Activated T-helper 1 cell treated with anti-CD3 and anti-CD28 coated beads, Interleukin-12 subunit alpha, Interleukin-12 subunit beta, Interleukin-2, Interleukin-4 antibody, amounts not matched to agents 30 ng/mL and 10 ng/mL and 1 ng/mL, durations not matched to agents 14 hours and 24 hours and 36 hours (primary cell): ENCODE measurements at places on chromosomes 7 and 10.

GRCh38 chr10:110898391-110898790 lies 20.6 kb downstream of the BBIP1 start:
- DNase-seq, result no peak

GRCh38 chr10:101290881-101291280 lies 61.6 kb upstream of the LBX1 start:
- DNase-seq, result no peak

- DNase-seq, result no peak
Measured at GRCh38 chr10:44651834-44652233, 259.3 kb upstream of the TMEM72 start.

DNA sequence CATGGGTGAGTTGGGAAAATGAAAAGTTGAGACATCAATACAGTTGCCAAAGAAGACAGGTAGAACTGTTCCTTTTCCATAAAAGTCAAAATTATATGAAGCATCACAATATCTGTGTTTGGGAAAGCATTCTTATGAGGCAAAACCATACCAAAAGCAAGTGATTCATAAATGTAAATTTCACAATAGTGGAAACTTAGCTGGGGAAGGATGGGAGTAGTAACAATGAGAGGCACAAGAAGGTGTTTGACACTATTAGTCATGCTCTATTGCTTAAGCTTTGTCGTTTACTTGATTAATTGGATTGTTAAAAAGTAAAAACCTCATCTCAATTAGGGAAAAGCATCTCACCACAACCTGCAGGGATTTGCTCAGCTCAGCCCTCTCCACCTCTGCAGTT lies 240.2 kb downstream of the C7orf25 start:
- DNase-seq, result no peak

DNA sequence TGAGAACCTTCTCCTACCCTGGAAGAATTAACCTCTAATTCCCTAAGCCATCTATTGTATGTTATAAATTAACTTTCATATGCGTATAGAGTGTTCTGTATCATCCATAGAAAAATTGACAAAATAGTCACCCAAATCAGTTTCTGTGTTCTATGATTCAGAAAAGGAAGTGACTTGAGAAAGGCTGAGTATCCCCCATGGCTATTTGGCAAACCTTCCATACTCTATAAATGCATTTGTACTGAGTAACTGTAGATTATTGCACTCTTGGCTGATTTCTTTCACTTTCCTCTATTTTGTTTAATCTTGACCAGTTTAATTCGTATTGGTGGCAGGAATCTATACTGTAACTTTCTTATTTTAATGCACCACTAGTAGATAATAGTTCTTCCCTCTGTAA lies 182.2 kb downstream of the HTR7 start:
- no peak for DNase-seq

- DNase-seq, result no peak
Measured at GRCh38 chr10:24467605-24468004, 256.1 kb downstream of the ARHGAP21 start.

- DNase-seq, result no peak
Measured at GRCh38 chr7:105016709-105017656, 3.0 kb downstream of the KMT2E start.

DNA sequence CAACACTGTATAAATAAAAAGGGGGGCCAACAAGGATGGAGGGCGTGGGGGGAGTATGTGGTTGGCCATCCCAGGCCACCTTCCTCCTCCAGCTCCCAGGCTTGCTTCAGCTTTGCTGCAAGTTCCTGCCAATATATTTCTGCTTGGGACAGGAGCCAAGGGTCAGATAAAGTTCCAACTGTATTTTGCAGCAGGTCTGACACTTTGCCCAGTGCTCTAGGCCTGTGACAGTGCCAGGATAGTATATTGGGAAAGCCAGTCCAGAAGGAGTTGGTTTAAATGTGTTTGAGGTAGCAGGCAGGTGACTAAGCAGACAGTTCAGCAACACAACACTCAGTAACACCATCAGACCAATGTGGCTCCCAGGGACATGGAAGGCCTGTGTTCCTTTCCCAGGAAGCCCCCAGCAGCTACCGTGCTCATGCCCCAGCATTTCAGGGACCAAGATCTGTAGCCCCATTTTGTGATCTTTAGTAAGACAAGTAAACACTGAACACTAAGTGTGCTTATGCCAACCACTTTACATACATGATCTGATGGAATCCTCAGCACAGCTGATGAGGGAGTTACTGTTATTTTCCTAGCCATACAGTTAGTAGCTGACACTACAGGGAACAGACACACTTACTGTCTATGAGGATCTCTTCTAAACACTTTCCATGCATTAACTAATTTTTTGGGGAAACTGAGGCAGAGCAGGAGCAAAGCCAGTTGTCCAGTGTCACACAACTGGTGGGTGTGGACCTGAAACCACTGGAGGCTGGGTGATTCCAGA lies 38.9 kb downstream of the DNAJB12 start:
- DNase-seq, result no peak

DNA sequence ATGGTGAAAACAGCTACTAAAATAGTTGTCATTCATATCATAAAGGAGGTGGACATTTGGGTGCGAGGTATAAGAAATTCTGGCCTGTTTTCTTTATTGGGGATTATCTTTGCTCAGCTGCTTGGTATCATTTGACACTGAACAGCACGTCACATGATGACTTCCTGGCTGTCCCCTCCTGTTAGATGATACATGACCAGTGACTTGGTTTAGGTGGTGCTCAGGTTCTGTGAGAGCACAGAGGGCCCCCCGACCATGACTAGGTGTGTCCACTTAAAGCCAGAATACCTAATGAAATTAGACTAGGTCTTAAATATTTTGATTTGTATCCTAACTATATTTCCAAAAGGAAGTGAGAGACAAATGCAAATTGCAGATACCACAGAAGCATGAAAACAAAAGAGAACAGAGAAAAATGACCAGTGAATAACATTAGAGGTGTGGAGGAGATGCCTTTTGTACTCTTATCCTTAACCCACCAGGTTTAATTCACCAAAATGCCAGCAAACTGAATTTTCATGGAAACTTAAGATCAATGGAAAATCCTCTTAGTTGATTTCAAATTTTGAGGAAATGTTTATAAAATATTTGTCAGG lies 50.6 kb upstream of the GJD4 start:
- no peak for DNase-seq

- no peak for DNase-seq
Measured at GRCh38 chr7:115088893-115089292, 167.0 kb downstream of the MDFIC start.

GRCh38 chr7:130292682-130293257 lies at the start of gene CPA4:
CPA4 (plus strand) TSS chr7:130293161; CDS start chr7:130293181, 20 bp downstream.
- no peak for DNase-seq

GRCh38 chr10:44389556-44389955 lies 4.7 kb upstream of the CXCL12 start:
- no peak for DNase-seq

DNA sequence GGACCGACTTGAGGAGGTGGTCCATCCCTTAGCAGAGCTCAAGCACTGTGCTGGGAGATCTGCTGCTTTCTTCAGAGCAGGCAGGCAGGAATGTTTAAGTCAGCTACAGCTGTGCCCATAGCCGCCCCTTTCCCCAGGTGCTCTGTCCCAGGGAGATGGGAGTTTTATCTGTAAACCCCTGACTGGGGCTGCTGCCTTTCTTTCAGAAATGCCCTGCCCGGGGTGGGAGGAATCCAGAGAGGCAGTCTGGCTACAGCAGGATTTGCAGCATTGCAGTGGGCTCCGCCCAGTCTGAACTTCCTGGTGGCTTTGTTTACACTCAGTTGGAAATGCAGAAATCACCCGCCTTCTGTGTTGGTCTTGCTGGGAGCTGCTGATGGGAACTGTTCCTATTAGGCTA lies 51.2 kb upstream of the SEMA3A start:
- no peak for DNase-seq

- no peak for DNase-seq
Measured at GRCh38 chr10:71156436-71156835, 55.9 kb upstream of the UNC5B start.

- no peak for DNase-seq
Measured at GRCh38 chr10:6058682-6059475, 3.3 kb downstream of the IL2RA start.

- no peak for DNase-seq
Measured at GRCh38 chr7:128922496-128923410, 12.2 kb upstream of the KCP start.

DNA sequence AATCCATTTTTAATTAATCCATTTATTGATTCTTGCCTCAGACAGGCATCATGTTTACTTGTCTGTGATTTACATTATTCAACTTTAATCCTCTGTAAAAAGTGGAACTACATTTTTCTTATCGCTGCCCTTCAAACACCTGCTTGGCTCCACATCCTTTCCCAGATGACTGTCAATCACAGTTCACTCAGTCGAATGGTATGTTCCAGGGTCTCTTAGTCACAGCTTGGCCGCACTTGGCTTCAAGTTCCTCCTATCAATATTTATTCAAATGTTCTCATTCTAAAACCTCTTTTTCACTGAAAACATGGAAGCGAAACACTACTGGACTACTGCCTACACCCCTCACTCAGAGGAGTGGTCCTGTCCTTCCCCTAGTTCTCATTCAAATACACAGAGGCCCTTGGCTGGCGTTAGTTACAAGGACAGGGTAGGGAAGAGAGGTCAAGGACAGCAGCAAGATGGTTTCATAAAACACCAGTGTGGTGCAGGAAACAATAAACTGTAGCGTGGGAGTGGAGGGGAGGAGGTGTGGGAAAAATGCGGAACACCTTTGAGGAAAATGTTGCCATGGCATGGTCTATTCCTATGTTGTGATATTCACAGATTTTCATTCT lies 143.2 kb downstream of the USP6NL start:
- no peak for DNase-seq

DNA sequence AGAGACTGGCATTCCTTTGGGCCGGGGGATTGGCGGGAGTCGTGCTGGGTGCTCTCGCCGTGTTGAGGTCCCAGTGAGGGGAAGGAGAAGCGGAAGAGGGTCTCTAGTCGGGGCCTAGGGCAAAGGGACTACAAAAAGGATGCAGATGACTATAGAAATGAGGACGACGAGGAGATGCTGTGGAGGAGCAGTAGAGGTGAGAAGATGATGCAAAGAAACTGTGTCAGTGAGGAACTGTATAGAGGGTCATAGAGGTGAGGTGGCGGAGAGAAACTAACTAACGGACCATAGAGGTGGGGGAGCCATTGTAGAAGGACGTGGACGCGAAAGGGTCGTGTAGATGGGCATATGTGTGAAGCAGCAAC lies 324 bp downstream of the TWNK start:
- no peak for DNase-seq

DNA sequence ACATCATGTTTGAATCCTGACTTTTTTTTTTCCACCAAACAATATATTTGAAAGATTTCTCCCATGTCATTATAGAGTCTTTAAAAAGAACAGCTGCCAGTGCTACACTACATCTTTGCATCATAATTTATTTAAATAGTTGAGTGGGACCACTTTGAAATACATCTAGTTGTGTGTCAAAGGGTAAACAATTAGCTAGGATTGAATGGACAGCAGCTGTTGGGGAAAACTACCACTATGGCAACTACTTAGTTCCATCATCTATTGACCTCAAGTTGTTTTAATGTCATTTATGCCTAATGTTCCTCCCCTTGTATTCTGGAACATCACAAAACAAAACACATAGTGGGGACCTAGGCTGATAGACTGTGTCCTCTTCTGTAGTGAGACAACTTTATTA lies 985.1 kb downstream of the SORCS1 start:
- DNase-seq, result no peak

DNA sequence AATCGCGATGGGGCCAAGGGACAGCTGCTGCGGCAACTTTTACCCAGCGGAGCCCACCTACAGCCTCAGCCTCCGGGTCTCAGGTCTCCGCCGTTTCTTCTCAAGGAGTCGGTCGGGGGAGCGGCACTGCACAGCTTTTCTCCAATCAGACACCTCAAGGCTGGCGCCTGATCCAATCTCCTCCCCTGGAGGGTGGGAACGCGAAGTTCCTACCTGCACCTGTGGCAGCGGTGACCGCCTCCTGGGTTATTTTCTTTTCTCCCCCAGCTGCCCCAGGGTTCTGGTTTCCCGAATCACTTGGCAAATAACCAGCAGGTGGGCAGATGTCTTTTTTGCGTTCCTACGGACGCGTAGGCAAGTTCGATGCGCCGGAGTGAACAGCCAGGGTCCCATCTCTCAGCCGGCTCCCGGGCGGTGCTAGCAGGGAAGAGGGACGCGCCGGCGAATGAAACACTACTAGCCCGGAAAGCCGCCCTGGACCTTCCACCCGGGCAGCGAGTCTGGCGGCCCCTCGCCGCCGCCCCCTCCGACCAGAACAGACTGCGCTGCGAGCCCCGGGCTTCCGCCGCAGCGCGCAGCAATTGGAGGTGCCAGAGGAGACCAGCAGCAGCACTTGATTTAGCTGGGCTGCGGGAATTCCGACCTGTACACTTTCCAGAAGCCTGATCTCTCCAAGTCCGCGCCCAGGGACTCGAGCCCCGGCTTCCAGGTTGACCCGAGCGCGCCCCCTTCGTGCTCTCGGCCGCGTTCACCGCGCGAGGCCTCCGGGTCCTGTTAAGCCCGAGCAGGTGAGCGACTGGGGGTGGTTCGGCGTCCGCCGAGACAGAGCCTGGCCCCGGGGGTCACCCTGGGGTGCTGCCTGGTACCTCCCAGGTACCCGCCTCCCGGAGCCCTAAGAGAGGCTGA lies at the start of gene PRR15:
Gene PRR15, plus strand, starts transcription at position 246 of the 906 bp plus-strand sequence. CDS start 2,495 bp downstream, outside the sequence.
- DNase-seq, result no peak

DNA sequence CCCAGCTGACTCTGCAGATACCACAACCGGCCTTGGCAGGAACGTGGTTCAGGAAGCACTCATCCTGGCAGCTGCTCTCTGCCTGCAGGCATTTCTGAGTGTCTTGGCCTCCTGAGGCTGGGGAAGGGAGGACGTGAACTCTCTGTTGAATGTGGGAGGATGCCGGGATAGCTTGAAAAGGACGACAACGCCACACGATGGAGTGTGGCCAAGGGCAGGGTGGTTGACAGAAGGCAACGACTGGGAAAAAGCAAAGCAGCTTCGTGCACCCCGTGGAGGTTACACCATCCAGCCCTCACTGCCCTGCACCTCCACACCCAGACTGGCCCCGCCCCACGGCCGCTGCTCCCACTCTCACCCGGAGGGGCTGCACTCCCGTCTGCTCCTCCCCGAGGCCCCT lies 466.1 kb upstream of the FOXK1 start:
- no peak for DNase-seq
